ENCODE measurements at places on chromosomes 5 and 9.

- DNase-seq = no peak
Measured at GRCh38 chr5:2186472-2187015, 303.8 kb upstream of the IRX4 start.

- DNase-seq = no peak
Measured at GRCh38 chr9:112864403-112864802, 26.3 kb downstream of the SLC46A2 start.

DNA sequence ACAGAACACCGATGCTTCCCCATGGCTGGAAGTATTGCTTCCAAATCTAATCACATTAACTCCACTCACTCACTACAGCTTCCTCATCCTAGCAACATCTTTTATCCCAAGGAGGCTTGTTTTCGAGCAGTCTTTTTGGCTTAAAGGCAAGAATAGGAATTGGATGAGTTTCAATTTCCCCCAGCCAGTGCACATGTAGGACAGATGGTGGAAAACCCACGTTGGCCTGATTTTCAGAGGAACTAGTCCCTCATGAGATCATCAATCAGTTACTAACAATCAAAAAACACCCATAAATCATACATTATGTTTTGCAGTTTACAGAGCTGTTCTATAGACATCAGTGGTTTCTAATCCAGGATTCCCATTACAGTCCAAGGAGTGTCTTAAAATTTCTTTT lies 48.5 kb upstream of the AGXT2 start:
- no peak for DNase-seq

DNA sequence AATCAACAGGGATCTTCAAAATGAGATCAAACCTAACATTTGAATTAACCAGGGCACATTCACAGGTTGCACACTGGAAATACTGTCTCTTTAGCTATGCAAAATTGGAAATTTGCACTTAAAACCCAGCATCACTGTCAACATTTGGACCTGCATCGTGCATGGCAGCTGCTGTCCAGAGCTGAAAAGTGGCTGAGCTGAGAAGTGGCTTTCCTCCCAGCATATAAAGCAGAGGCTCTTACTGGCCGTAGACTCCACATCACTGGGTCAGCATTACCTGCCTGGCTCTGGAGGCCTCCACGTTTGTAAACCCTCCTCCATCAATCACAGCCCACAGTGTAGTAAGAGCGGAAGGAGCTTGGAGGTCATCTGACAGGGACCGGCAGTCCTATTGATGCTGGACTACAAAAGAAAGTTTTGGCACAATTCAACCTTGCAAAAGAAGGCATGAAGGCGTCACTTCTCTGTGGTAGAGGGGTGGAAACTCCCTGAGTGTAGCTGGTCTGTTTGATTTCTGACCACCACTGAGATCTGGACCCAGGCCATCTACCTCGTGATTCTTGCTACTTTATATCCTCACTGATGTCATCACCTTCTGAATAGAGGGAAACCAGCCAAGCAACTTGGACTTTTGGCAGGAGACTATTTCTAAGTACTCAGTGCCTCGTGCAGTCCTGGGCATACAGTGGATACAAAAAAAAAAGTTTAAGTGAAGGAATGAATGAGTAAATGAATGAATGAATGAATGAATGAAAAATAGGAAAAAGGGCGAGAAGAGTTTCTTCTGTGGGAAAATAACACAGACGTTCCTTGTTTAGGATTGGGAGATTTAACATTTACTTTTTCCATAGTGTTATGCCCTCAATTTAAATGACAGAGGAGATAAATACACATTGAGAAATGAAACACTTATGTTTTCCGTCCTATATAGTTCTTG lies 14.8 kb downstream of the RASEF start:
- no peak for DNase-seq

All from hippocampal formation (tissue), 2 donors.